ENCODE measurements at places on chromosomes 4 and X. TPM values are rescaled to one million over a fixed set of nuclear protein-coding genes. Genes with fewer than 3 reads are reported as not detected.

The PROM1 gene
- 0.47 TPM for total RNA-seq

The ARAP2 gene
- not detected for total RNA-seq

The C4orf50 gene
- not detected for total RNA-seq

The P2RY10 gene
- not detected for total RNA-seq

- H3K36me3 ChIP-seq, result no peaks in the 10 kb centered on the region
- DNase-seq, result no peak
- no peak overlapping the region for H3K27ac ChIP-seq
- no peak overlapping the region for H3K4me3 ChIP-seq
- no peaks in the 10 kb centered on the region for H3K4me1 ChIP-seq
These were observed 1293.6 kb upstream of the TENM3 start for GRCh38 chr4:180949424-180950213.

DNA sequence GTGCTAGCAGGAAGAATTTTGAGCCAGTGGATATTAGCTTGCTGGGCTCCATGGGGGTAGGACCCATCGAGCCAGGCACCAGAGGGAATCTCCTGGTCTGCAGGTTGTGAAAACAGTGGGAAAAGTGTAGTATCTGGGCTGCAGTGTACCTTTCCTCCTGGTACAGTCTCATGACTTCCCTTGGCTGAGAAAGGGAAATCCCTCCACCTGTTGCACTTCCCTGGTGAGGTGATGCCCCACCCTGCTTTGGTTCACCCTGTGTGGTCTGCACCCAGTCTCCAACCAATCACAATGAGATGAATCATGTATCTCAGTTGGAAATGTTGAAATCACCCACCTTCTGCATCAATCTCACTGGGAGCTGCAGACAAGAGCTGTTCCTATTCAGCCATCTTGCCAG, 341.4 kb upstream of the IRS4 start:
- H3K36me3 ChIP-seq, result no peaks in the 10 kb centered on the region
- H3K27me3 ChIP-seq, result no peaks in the 10 kb centered on the region
- H3K27ac ChIP-seq, result no peak overlapping the region
- H3K4me1 ChIP-seq, result no peaks in the 10 kb centered on the region
- DNase-seq, result no peak

- H3K27ac ChIP-seq, result peak overlapping the region; percentile 57
- H3K36me3 ChIP-seq, result no peaks in the 10 kb centered on the region
- DNase-seq, result peak; percentile 63
These were observed 29.5 kb downstream of the TAPT1 start for GRCh38 chr4:16196482-16197393.

DNA sequence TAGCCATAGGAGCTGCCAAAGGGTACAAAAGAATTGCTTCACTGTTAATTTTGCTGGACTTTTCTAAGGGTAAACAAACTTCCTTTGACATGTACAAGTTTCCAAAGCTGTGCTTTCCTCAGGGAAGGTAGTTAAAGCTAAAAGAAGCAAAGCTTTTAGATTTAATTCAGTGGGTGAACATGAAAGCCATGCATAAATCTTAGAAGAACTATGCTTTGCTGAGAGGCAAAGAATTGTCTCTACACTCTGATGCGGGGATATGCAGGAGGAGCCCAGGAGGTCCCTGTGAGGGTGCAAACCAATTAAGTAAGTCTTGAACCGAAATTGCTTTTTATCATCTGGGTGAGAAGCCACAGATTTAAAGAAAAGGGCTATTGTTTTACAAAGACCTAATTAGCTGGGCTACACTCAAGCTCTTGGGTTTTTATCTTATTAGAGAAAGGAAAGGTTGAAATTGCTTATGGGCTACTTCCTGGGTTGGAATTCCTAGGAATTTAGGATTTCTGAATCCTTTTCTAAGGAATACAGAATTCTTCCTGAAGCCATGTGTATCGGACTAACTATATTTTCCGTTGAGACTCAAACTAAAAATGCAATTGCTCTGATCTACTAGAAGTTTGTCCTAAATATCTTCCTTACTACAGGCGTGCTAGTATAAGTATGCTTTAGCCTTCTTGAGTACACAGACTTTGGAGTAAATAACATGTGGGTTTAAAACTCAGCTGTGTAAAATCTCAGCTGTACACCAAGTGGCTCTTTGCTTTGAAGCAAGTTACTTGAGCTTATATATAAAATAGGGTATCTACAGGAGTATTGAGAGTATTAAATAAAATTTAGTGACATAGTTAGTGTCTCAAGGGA, 188.4 kb upstream of the ANK2 start:
- DNase-seq, result no peak
- no peaks in the 10 kb centered on the region for H3K36me3 ChIP-seq
- H3K27ac ChIP-seq, result no peak overlapping the region
- H3K4me3 ChIP-seq, result no peak overlapping the region
- H3K4me1 ChIP-seq, result peaks cover 10% of the 10 kb centered on the region

DNA sequence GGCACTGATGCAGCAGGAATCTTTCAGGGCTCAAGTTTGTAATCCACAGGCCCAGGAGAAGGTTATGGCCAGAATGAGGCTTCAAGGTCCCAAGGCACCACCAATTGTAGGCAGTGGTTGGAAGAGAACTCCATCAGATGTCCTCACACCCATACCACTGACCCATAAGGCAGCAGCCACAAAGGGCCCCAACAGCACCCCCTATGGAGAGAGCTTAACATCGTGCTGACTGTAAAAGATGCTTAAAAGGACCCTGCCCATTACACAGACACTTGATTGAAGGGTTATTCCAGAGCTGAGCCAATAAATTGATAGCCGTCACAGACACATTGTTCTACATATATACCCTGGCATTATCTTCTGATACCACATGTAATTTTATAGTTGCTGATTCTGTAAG, 113.7 kb downstream of the SOWAHB start:
- peaks cover 6% of the 10 kb centered on the region for H3K36me3 ChIP-seq
- H3K4me3 ChIP-seq, result no peak overlapping the region
- H3K27ac ChIP-seq, result peak overlapping the region; percentile 99
- H3K4me1 ChIP-seq, result peaks cover 50% of the 10 kb centered on the region
- DNase-seq, result peak; percentile 39
- no peaks in the 10 kb centered on the region for H3K27me3 ChIP-seq

- H3K4me1 ChIP-seq, result no peaks in the 10 kb centered on the region
- H3K4me3 ChIP-seq, result no peak overlapping the region
- H3K36me3 ChIP-seq, result no peaks in the 10 kb centered on the region
- no peaks in the 10 kb centered on the region for H3K27me3 ChIP-seq
- H3K27ac ChIP-seq, result no peak overlapping the region
These were observed 92.5 kb upstream of the BRS3 start for GRCh38 chrX:136395271-136395670.

DNA sequence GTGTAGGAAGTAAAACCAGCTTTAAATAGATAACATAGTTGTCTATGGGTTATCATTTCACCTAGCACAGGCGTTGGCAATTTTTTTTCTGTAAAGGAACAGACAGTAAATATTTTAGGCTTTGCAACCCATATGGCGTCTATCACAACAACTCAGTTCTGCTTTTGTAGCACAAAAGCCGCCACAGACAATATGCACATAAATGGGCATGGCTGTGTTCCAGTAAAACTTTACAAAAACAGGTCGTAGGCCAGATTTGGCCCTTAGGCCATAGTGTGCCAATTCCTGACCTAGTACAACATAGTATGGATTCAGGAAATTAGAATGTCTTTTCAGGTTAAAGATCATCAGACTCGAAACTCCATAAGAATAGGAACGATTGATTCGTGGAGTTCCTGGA, 265.3 kb upstream of the GK2 start:
- no peak overlapping the region for H3K27ac ChIP-seq
- no peaks in the 10 kb centered on the region for H3K36me3 ChIP-seq
- no peak overlapping the region for H3K4me3 ChIP-seq
- no peak for DNase-seq
- H3K27me3 ChIP-seq, result no peaks in the 10 kb centered on the region

DNA sequence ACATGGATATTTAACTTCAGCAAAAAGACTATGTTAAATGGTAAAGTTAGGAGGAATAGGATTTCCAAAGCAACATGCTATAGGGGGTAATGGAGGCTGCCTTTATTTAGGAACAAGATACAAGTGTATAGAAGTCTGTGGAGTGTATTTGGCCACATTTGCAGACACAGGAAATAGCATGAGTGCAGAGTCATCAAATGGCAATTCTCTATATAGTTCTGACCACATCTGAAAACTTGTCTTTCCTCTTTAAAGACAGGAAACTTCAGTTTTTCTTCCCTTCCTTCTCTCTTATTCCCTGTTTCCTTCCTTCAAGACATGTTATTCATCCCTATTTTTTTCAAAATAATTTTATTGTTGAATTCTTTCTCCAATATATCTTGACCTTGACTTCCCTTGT, 119.3 kb upstream of the PITX2 start:
- H3K4me1 ChIP-seq, result peaks cover 7% of the 10 kb centered on the region
- H3K36me3 ChIP-seq, result no peaks in the 10 kb centered on the region
- H3K4me3 ChIP-seq, result no peak overlapping the region
- no peak overlapping the region for H3K27ac ChIP-seq
- H3K27me3 ChIP-seq, result no peaks in the 10 kb centered on the region

DNA sequence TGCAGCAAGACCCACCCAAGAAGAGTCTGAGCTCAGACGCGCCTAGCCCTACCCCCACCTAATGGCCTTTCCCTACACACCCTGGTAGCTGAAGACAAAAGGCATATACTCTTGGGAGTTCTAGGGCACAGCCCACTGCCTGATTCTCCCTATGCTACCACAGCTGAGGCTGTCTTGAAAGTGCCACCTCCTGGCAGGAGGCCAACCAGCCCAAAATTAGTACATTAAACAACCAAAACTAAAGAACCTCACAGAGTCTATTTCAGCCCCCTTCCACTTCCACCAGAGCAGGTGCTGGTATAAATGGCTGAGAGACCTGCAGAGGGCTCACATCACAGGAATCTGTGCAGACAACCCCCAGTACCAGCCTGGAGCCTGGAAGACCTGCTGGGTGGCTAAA, 119.1 kb downstream of the HMGN5 start:
- no peaks in the 10 kb centered on the region for H3K4me1 ChIP-seq
- H3K4me3 ChIP-seq, result no peak overlapping the region
- no peak for DNase-seq
- no peaks in the 10 kb centered on the region for H3K27me3 ChIP-seq
- H3K27ac ChIP-seq, result no peak overlapping the region
- H3K36me3 ChIP-seq, result no peaks in the 10 kb centered on the region

GRCh38 chr4:78155616-78156105, 98.5 kb downstream of the FRAS1 start:
- H3K4me1 ChIP-seq, result no peaks in the 10 kb centered on the region
- H3K4me3 ChIP-seq, result no peak overlapping the region
- H3K27ac ChIP-seq, result no peak overlapping the region
- no peak for DNase-seq

GRCh38 chr4:153594210-153594609, 89.9 kb upstream of the TLR2 start:
- H3K36me3 ChIP-seq, result peaks cover 9% of the 10 kb centered on the region
- H3K27me3 ChIP-seq, result no peaks in the 10 kb centered on the region
- H3K4me3 ChIP-seq, result no peak overlapping the region

DNA sequence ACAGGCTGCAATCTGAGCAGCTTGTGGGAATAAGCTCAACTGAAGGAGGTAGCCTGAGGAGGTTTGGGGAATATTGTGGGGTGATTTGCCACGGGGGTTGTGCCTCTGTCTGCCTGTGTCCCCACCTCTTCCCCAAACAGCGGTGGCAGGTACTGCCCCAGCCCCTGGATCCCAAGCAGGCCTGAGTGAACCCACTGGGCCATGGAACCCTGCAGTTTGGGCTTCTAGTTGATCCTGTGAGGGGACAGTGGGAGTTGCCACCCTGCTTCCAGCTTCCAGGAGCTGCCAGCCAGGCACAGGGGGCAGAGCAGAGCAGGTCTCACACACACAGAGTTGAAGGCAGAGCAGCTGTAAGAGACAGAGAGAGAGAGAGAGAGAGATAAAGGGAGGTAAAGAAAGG, 97.4 kb downstream of the PJA1 start:
- no peaks in the 10 kb centered on the region for H3K36me3 ChIP-seq
- no peak overlapping the region for H3K4me3 ChIP-seq
- H3K27me3 ChIP-seq, result no peaks in the 10 kb centered on the region
- H3K4me1 ChIP-seq, result no peaks in the 10 kb centered on the region
- no peak overlapping the region for H3K27ac ChIP-seq

DNA sequence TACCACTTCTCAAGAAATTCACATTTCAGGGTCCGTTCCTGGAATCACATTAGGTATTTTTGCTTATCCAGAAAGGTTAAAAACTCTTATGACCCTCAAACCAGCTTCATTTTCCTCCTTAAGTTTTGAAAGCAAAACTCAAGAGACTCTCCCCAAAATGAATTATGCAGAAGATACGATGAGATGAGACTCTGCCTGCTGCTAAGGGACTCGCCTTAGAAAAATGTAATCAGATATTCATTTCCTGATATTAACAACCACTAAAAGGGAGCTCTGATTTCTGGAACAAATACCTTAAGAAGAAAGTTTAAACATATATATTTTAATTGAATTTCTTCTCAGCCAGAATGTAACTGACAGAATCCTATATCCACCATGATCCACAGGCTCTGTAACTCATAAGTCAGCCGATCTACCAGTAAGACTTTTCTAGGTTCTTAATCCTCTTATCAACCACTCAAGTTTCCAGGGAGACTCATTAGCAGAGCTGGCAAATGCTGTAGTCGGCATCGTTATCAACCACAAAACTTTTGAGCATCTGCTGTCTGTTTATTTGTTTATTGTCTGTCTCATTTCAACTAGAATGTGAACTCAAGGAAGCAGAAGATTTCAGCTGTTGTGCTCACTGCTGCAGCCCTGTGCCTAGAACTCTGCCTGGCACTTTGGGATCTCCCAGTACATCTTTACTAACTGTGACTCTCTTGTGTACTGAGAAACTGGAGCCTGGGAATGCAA, 112.5 kb downstream of the LDB2 start:
- peaks cover 60% of the 10 kb centered on the region for H3K4me1 ChIP-seq
- no peaks in the 10 kb centered on the region for H3K36me3 ChIP-seq
- no peak overlapping the region for H3K4me3 ChIP-seq
- no peaks in the 10 kb centered on the region for H3K27me3 ChIP-seq
- peak; percentile 66 for DNase-seq

GRCh38 chrX:51144828-51145442, 187.7 kb upstream of the NUDT10 start:
- H3K36me3 ChIP-seq, result no peaks in the 10 kb centered on the region
- no peak for DNase-seq
- H3K27ac ChIP-seq, result no peak overlapping the region
- no peak overlapping the region for H3K4me3 ChIP-seq
- no peaks in the 10 kb centered on the region for H3K27me3 ChIP-seq

DNA sequence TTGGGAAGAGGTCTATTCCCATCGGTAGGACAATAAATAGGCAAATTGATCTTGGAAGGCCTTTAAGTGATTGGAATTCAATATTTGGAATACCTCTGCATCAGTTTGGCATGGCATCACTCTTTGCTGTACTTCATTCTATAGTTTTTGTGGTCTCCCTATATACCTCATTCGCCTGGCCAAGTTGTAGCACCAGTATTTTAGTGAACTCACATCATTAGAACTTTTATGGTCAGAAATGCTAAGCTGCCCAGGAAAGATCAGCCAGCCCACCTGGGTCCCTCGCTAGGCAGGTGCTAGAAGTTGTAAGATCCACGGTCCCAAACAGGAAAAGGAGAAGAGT, 40.3 kb downstream of the ZCCHC13 start:
- no peak overlapping the region for H3K27ac ChIP-seq
- H3K27me3 ChIP-seq, result no peaks in the 10 kb centered on the region
- peaks cover 10% of the 10 kb centered on the region for H3K4me1 ChIP-seq
- no peaks in the 10 kb centered on the region for H3K36me3 ChIP-seq
